Endothelial cell (in vitro differentiated cells): ENCODE measurements at places on chromosomes 7 and 10. TPM values are rescaled to one million over a fixed set of nuclear protein-coding genes. Genes with fewer than 3 reads are reported as not detected.

- no peak for DNase-seq
Measured at GRCh38 chr7:31056775-31057346, 4.8 kb downstream of the ADCYAP1R1 start.

PHYHIPL gene
- total RNA-seq = 0.69 TPM

GRCh38 chr7:124366118-124366517, 333.3 kb upstream of the TMEM229A start:
- no peak for DNase-seq

GRCh38 chr10:17494626-17495260, 40.3 kb upstream of the ST8SIA6 start:
- no peak for DNase-seq

PDE6C gene
- total RNA-seq = not detected

GRCh38 chr7:831596-832166, 595 bp upstream of the SUN1 start:
- no peak for DNase-seq

BMPER gene
- 2.5 TPM for total RNA-seq

ATE1 gene
- 36.0 TPM for total RNA-seq

GRCh38 chr7:35825974-35826373, 25.1 kb downstream of the SEPTIN7 start:
- DNase-seq = no peak

DNA sequence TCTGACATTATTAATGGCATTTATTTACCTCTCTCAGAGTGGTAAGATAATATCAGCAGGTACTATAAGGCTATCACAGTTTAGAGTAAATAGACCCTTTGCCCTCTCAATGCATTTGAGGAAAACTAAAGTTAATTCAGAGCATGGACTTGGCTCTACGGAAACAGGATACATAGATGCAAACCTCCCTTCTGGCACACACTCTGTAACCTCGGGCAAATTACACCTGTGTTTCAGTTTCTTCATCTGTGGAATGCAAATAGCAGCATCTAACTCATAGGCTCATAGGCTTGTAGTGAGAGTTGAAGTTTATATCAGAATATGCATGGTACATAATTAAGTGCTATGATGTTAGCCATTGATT, 5.6 kb downstream of the RAPGEF5 start:
- no peak for DNase-seq

ZNF736 gene
- 15.8 TPM for total RNA-seq

DNA sequence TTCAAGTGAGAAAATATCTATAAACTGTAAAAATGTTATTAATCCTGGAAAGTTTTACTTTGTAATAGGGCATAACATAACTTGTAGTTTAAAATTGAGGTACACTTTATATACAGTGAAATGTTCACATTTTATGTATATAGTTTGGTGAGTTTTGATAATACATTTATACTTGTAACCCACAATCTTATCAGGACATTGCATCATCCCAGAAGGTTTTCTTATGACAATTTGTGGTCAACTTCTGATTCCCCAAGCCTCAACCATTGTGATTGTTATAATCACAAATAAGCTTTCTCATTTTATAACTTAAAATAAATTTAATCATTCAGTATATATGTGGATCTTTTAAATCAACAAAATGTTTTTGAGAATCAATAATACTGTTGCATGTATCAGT, 151.1 kb downstream of the TFPI2 start:
- no peak for DNase-seq

CC2D2B gene
- total RNA-seq = 2.1 TPM

SLC26A5 gene
- 3.0 TPM for total RNA-seq

DNA sequence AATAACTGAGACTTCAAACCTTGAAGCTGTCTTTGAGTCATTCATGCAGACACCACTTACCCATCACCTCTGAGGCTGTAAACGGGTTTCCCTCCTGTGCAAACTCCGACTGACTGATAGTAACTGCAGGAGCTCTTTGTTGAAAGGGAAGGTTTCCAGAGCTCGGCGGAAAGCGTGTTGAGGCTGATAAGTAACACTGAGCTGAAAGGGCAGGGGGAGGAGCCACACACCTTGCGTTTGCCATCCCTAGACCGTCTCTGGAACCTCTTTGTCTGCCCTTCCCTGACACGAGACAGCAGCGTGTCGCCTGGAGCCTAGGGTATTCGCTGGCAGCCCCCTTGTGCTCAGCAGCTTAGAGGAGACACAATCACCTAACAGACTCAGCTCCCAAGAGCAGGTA, 134.0 kb downstream of the PAXIP1 start:
- DNase-seq = no peak

- DNase-seq = no peak
Measured at GRCh38 chr10:17665747-17666146, 21.8 kb downstream of the STAM start.

- DNase-seq = peak; percentile 32
Measured at GRCh38 chr7:101173752-101174244, 6.3 kb downstream of the NAT16 start.

DNA sequence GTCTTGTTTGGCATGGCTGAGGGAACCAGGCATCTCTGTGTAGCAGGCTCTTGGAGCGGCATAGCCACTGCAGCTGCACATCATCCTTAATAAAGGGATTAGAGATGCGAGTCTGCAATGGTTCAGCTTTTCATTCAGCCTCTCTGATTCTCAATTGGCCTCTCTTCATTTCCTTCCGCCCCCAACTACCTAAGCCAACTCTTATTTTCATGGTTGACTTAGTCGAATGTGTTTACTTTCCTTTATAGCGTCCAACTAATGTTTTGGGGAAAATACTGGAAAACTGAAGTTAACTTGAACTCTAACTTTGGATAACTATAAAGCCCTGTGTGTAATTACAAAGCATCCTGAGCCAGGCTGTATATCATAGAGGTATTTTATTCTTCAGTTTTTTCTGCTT, 202.2 kb upstream of the KIAA1217 start:
- no peak for DNase-seq

GRCh38 chr7:24690251-24690650, 67.0 kb downstream of the GSDME start:
- DNase-seq = no peak

- no peak for DNase-seq
Measured at GRCh38 chr7:43135129-43135528, 22.7 kb downstream of the HECW1 start.

GRCh38 chr10:76119036-76119435, 687.6 kb downstream of the LRMDA start:
- no peak for DNase-seq

DNA sequence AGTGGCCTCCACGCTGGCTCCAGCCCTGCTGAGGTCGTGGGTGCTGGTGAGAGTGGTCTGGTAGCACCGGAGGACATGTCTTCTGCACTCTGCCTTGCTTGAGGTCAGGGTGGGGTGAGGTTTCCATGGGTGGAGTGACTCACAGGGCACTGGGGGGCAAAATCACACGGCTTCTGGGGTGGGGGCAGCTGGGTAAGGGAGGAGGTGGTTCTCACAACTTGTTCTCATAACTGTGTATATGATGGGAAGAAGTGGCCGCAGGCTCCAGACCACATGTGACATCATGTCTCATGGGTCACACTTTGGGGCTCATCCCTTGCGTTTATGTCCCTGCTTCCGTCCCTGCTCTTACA, 884 bp upstream of the PRF1 start:
- no peak for DNase-seq

DNA sequence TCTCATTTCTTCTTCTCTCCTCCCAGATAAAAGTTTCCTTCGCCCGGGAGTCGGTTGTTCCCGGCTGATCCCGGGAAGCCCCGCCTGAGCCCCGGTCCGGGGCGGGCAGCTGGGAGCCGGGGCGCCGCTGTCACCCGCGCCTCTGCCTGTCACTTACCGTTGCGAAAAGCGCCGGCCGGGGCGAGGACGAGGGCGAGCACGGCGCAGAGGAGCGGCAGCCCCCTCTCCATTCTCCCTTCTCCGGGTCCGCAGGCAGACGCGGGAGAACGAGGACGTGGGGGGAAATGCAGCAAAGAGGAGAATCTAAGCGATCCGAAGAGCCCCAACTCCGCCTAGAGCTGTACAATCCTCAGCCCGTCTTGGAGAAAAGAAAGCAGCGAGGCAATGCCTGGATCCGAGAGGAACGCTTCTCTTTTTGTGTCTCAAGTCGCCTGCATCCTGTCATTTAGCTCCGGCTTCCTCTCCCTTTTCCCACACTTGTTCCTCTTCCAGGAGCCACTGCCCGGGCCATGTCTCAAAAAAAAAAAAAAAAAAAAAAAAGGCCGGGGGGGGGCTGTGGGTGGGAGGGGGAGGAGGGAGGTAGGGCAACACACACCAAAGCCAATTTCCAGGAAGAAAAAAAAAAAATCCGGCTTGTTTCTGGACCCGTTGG, at the start of gene NRP1:
Gene NRP1 (minus strand): TSS at position 515 of the 652 bp plus-strand sequence. CDS start 285 bp downstream, at position 230.
- peak; percentile 49 for DNase-seq

DNA sequence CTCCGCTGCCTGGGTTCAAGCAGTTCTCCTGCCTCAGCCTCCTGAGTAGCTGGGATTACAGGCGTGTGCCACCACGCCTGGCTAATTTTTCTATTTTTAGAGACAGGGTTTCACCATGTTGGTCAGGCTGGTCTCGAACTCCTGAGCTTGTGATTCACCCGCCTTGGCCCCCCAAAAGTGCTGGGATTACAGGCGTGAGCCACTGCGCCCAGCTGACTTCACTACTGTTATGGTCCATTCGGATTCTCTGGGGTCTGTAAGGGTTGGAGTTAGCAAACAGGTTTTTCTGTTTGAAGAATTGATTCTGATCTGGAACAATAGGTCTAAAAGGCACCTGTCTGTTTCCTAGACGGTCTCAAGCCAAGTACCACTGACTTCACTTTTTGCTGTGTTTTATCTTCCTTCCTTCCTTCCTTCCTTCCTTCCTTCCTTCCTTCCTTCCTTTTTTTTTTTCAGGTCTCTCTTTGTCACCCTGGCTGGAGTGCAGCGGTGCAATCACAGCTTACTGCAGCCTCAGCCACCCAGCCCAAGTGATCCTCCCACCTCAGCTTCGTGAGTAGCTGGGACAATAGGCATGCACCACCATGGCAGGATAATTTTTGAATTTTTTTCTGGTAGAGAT, 192.2 kb downstream of the CAMK1D start:
- no peak for DNase-seq

MEST gene
- total RNA-seq = 72.2 TPM

DNA sequence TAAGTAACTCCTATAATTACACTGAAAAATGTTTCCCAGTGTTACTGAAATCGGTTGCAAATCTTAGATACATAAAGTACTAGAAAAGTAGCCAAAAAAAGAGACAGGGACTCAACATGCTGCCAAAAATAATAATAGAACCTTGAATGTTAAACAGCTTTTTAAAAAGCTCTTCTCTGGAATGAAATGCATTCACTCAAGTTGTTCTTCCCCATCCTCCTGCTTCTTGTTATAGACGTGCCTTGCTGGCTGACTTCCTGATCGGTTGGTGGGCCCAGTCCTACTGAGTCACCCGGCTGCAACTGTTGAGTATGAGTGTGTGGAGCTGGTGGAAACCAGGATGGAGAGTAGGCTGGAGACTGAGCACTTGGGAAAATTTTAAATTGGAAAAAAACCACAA, 30.6 kb upstream of the RAPGEF5 start:
- no peak for DNase-seq

- no peak for DNase-seq
Measured at GRCh38 chr7:39958038-39958437, 8.0 kb downstream of the CDK13 start.

GRCh38 chr7:15352421-15353206, 209.2 kb downstream of the AGMO start:
- DNase-seq = no peak

GRCh38 chr7:87234949-87235348, 15.4 kb upstream of the TMEM243 start:
- DNase-seq = no peak

NFE2L3 gene
- 2.8 TPM for total RNA-seq

DNA sequence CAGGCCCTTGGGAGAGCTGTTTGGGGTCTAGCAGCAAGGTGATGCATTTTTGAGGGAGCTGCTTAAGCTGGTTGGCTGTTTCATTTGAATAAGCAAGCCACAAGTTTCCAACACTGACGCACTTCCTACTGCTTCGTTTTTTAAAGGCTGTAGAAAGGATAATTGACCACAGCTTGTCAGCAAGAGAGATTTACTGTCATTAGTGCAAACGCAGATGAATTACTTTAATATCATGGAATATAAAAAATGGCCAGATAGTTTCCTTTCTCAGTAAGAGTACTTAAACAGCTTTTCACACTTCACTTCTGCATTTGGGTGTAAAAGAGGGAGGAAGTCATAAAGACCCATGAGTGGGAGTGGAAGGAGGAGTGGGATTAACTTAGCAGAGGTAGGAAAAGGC, 61.5 kb downstream of the FZD1 start:
- DNase-seq = no peak

GRCh38 chr7:114109304-114109703, 190.5 kb upstream of the PPP1R3A start:
- DNase-seq = no peak

DNA sequence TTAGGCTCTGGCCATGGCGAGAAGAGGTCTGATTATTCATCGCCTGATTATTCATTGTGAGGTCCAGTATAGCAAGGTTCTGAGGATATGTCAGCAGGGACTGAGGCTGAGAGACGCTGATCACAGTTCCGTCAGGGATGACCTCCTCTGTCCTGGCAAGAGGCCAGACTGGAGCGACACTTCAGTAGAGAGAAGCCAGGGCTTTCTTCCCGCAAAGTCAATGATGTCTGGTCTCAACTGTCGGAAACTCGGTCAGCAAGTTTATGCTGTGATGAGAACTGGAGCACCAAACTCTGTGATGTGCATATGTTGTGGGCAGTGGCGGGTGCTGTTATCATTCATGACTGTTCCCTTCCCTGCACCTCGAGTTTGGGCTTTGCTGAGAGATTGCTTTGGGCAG, 29.0 kb upstream of the GNA12 start:
- DNase-seq = no peak
